ENCODE measurements at places on chromosomes 11 and 22. TPM values are rescaled to one million over a fixed set of nuclear protein-coding genes. Genes with fewer than 3 reads are reported as not detected.

Gene NXPE2
- not detected for total RNA-seq

Gene DDX25
- 1.2 TPM for total RNA-seq

Gene SLC22A25
- total RNA-seq, result not detected

Gene NLRP14
- not detected for total RNA-seq

Gene EMSY
- total RNA-seq, result 32.3 TPM

Gene NPAS4
- not detected for total RNA-seq

Gene RCOR2
- 0.21 TPM for total RNA-seq

Gene POU2AF1
- not detected for total RNA-seq

Gene SCUBE1
- total RNA-seq, result 0.47 TPM

Gene MS4A2
- 0.32 TPM for total RNA-seq

Gene CDCA5
- 1.2 TPM for total RNA-seq

Gene PRCP
- 49.9 TPM for total RNA-seq

Gene ME3
- total RNA-seq, result 3.7 TPM

Gene BTG4
- total RNA-seq, result not detected

Gene OR52I2
- total RNA-seq, result not detected

Gene APOL6
- total RNA-seq, result 4.3 TPM

Gene SYCE3
- not detected for total RNA-seq

Gene OR52N4
- not detected for total RNA-seq

Gene OR51E1
- total RNA-seq, result 0.34 TPM

Gene LMNTD2
- total RNA-seq, result 9.4 TPM

Gene IGSF22
- not detected for total RNA-seq

Gene ACRV1
- not detected for total RNA-seq

Gene B3GAT1
- 0.31 TPM for total RNA-seq
